ENCODE measurements at places on chromosomes 5 and 9. TPM values are rescaled to one million over a fixed set of nuclear protein-coding genes. Genes with fewer than 3 reads are reported as not detected.

- H3K36me3 ChIP-seq = no peaks in the 10 kb centered on the region
- H3K27ac ChIP-seq = peak overlapping the region; percentile 65
- H3K4me1 ChIP-seq = peaks cover 4% of the 10 kb centered on the region
Measured at GRCh38 chr9:34072410-34072809, 23.7 kb upstream of the UBAP2 start.

- no peak overlapping the region for H3K4me3 ChIP-seq
- DNase-seq = no peak
- no peaks in the 10 kb centered on the region for H3K4me1 ChIP-seq
- peak overlapping the region; percentile 5 for H3K27ac ChIP-seq
Measured at GRCh38 chr5:142970440-142971030, 200.4 kb downstream of the ARHGAP26 start.

GRCh38 chr5:171710451-171711024 lies 75.1 kb upstream of the SMIM23 start:
- H3K27ac ChIP-seq = no peak overlapping the region
- no peaks in the 10 kb centered on the region for H3K4me1 ChIP-seq
- H3K36me3 ChIP-seq = no peaks in the 10 kb centered on the region
- no peaks in the 10 kb centered on the region for H3K27me3 ChIP-seq

GRCh38 chr5:36277521-36278176 lies 24.1 kb downstream of the RANBP3L start:
- H3K4me3 ChIP-seq = no peak overlapping the region
- no peak for DNase-seq
- no peaks in the 10 kb centered on the region for H3K4me1 ChIP-seq
- H3K27ac ChIP-seq = no peak overlapping the region
- H3K27me3 ChIP-seq = no peaks in the 10 kb centered on the region

GRCh38 chr5:43523662-43524072 lies 8.7 kb upstream of the C5orf34 start:
- no peak overlapping the region for H3K4me3 ChIP-seq
- H3K27ac ChIP-seq = no peak overlapping the region
- no peaks in the 10 kb centered on the region for H3K4me1 ChIP-seq

DNA sequence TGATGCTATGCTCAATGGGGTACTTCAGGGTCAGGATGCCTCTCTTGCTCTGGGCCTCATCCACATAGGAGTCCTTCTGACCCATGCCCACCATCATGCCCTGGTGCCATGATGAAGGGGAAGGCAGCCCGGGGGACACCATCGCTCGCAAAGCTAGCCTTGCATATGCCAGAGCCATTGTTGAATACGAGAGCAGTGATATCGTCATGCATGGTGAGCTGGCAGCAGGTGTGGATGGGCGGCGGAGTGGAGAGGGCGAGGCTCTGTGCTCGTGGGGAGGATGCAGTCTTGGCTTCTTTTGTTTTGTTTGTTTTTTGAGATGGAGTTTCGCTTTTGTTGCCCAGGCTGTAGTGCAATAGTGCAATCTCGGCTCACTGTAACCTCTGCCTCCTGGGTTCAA lies 17.2 kb upstream of the SPZ1 start:
- no peaks in the 10 kb centered on the region for H3K36me3 ChIP-seq
- no peak overlapping the region for H3K27ac ChIP-seq
- no peaks in the 10 kb centered on the region for H3K27me3 ChIP-seq
- DNase-seq = no peak
- H3K4me3 ChIP-seq = no peak overlapping the region

SPINK13 gene
- total RNA-seq = 0.41 TPM

DNA sequence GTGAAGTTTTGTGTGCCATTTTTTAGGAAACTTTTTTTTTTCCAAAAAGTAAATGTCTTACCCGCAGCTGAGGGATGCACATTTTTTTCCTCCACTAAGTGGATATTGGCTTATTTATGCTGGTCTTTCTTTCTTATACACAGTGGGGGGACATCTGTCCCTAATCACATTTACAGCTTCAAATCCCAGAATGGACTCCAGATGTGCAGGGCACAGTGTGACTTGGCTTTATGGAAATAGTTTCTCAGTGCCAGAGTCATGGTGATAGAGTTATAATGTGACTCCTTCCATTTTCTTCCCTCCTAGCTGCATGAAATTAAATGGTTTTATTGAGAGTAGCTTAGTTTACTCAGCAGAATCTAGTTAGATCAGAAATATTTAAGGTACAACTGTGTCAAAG lies 66.5 kb downstream of the SV2C start:
- H3K27ac ChIP-seq = no peak overlapping the region
- H3K36me3 ChIP-seq = no peaks in the 10 kb centered on the region
- peaks cover 5% of the 10 kb centered on the region for H3K4me1 ChIP-seq
- no peaks in the 10 kb centered on the region for H3K27me3 ChIP-seq

- no peaks in the 10 kb centered on the region for H3K27me3 ChIP-seq
- H3K4me3 ChIP-seq = no peak overlapping the region
- no peak for DNase-seq
- H3K4me1 ChIP-seq = no peaks in the 10 kb centered on the region
- no peaks in the 10 kb centered on the region for H3K36me3 ChIP-seq
- H3K27ac ChIP-seq = no peak overlapping the region
Measured at GRCh38 chr9:87640385-87640795, 85.5 kb upstream of the CTSL start.

DNA sequence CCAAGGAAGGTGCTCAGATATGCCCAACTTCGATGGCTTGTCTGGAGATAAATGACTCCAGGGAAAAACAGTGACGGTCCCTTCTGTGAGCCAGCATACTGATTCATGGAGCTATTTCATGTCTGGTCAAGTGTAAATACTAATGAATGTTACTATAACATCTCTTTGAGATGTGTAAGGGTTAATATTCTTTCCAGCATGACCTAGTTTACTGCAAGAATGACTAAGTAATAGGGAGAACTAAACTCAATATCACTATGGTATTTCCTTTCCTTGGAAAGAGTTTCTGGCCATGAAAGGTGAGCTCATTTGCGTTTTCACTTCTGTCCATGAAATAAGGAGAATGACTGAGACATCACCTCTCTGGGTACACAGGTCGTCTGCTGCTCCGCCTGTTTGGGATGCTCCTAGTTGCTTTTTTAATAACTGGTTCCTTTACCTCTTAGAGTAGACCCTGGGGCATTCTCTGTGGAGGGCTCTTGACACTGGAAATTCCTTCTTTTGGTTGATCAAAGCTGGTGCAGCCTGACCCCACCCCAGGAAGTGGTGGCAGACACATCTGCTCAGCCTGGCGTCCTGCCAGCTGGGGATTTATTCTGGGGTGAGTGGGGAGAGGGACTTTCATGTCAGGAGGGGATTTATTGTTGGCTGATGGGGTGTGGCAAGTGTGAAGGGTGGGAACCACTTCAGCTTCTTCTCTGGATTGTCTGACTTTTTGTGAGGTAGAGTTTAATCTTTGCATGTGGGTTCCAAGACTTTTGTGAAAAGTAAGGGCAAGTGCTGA lies 250.0 kb upstream of the MPDZ start:
- H3K27me3 ChIP-seq = no peaks in the 10 kb centered on the region
- H3K36me3 ChIP-seq = no peaks in the 10 kb centered on the region
- no peaks in the 10 kb centered on the region for H3K4me1 ChIP-seq
- DNase-seq = no peak

PRLR gene
- total RNA-seq = 58.4 TPM

- H3K27me3 ChIP-seq = no peaks in the 10 kb centered on the region
- DNase-seq = no peak
- H3K4me1 ChIP-seq = no peaks in the 10 kb centered on the region
- H3K27ac ChIP-seq = no peak overlapping the region
- H3K36me3 ChIP-seq = no peaks in the 10 kb centered on the region
Measured at GRCh38 chr5:59956130-59956783, 62.7 kb upstream of the PDE4D start.

- H3K4me1 ChIP-seq = no peaks in the 10 kb centered on the region
- no peak overlapping the region for H3K4me3 ChIP-seq
- no peak overlapping the region for H3K27ac ChIP-seq
- no peak for DNase-seq
- H3K36me3 ChIP-seq = no peaks in the 10 kb centered on the region
Measured at GRCh38 chr9:71285191-71285656, 163.8 kb upstream of the TRPM3 start.

GRCh38 chr5:40619421-40619820 lies 60.3 kb upstream of the PTGER4 start:
- H3K4me3 ChIP-seq = no peak overlapping the region
- H3K4me1 ChIP-seq = no peaks in the 10 kb centered on the region
- H3K27me3 ChIP-seq = no peaks in the 10 kb centered on the region
- no peaks in the 10 kb centered on the region for H3K36me3 ChIP-seq
- H3K27ac ChIP-seq = no peak overlapping the region
- no peak for DNase-seq

- no peaks in the 10 kb centered on the region for H3K36me3 ChIP-seq
- no peak overlapping the region for H3K4me3 ChIP-seq
- no peak for DNase-seq
- no peaks in the 10 kb centered on the region for H3K4me1 ChIP-seq
- no peaks in the 10 kb centered on the region for H3K27me3 ChIP-seq
- H3K27ac ChIP-seq = no peak overlapping the region
Measured at GRCh38 chr9:117000834-117001233, 313.7 kb downstream of the TRIM32 start.

DNA sequence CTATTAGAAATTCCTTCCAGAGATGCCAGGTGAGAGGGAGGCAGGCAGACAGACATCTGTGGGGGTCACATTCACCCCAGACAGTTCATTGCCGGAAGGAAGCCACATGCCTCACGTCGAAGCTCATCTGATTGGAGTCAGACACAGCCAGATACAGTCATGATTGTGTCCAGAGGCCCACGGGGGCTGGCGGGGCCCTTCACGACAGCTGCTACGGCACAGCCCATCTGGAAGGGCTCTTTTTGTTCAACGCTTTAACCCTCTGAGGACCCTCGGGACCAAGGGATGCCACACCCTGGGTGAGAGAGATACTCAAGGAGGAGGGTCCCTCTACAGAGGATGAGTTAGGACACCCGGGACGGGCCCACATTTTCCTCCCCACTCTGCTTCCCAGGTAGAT lies 31.9 kb upstream of the GABRP start:
- H3K4me1 ChIP-seq = no peaks in the 10 kb centered on the region
- no peaks in the 10 kb centered on the region for H3K36me3 ChIP-seq
- DNase-seq = no peak
- no peaks in the 10 kb centered on the region for H3K27me3 ChIP-seq
- no peak overlapping the region for H3K4me3 ChIP-seq

PHPT1 gene
- 50.2 TPM for total RNA-seq

DNA sequence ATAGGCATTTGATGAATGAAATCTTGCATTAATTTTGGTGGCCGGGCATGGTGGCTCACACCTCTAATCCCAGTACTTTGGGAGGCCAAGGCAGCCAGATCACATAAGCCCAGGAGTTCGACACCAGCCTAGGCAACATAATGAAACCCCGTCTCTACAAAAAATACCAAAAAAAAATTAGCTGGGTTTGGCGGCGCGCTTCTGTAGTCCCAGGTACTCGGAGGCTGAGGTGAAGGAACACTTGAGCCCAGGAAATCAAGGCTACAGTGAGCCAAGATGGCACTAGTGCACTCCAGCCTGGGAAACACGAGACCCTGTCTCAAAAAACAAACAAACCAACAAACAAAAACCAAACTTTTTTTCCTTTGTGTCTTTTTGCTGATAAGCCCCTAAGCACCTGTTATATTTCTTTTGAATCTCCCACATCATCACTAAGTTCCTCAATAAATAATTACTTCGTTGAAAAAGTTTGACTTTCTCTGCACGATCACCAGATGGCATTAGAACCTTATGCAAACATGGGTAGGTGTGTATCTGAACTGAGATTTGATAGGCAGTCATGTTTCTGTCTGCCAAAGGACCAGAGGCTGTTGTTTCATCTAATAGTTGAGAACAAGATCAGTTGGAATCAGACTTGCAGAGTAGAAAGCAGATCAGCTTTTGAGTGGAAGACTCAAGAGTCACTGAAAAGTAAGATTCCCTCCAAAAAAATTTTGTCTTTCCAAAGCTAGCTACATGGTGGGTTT lies 5.5 kb upstream of the MATR3 start:
- no peak for DNase-seq
- no peak overlapping the region for H3K4me3 ChIP-seq
- no peaks in the 10 kb centered on the region for H3K4me1 ChIP-seq
- no peak overlapping the region for H3K27ac ChIP-seq
- no peaks in the 10 kb centered on the region for H3K27me3 ChIP-seq

GRCh38 chr9:132487980-132488535 lies 78.0 kb downstream of the CFAP77 start:
- no peak for DNase-seq
- no peaks in the 10 kb centered on the region for H3K36me3 ChIP-seq
- no peak overlapping the region for H3K27ac ChIP-seq
- no peak overlapping the region for H3K4me3 ChIP-seq
- peaks cover 15% of the 10 kb centered on the region for H3K27me3 ChIP-seq

- peak; percentile 69 for DNase-seq
- H3K27me3 ChIP-seq = no peaks in the 10 kb centered on the region
- H3K4me3 ChIP-seq = no peak overlapping the region
Measured at GRCh38 chr9:133742849-133743444, 4.8 kb upstream of the SARDH start.

- no peaks in the 10 kb centered on the region for H3K4me1 ChIP-seq
- no peak overlapping the region for H3K27ac ChIP-seq
- no peak overlapping the region for H3K4me3 ChIP-seq
- no peaks in the 10 kb centered on the region for H3K27me3 ChIP-seq
- no peak for DNase-seq
Measured at GRCh38 chr9:5784526-5785315, 48.2 kb downstream of the ERMP1 start.

ANKH gene
- 18.8 TPM for total RNA-seq

STING1 gene
- 16.9 TPM for total RNA-seq

Measured in uterus (tissue), 4 donors.